Stimulated activated CD4-positive, alpha-beta T cell treated with anti-CD3 and anti-CD28 coated beads, Interleukin-12 subunit alpha, Interleukin-12 subunit beta, amount 100 ng/mL, for 4 hours (primary cell): ENCODE measurements at places on chromosomes 13 and 19.

GRCh38 chr19:14337510-14337909 is 43.7 kb upstream of the ADGRE5 start:
- DNase-seq = no peak

DNA sequence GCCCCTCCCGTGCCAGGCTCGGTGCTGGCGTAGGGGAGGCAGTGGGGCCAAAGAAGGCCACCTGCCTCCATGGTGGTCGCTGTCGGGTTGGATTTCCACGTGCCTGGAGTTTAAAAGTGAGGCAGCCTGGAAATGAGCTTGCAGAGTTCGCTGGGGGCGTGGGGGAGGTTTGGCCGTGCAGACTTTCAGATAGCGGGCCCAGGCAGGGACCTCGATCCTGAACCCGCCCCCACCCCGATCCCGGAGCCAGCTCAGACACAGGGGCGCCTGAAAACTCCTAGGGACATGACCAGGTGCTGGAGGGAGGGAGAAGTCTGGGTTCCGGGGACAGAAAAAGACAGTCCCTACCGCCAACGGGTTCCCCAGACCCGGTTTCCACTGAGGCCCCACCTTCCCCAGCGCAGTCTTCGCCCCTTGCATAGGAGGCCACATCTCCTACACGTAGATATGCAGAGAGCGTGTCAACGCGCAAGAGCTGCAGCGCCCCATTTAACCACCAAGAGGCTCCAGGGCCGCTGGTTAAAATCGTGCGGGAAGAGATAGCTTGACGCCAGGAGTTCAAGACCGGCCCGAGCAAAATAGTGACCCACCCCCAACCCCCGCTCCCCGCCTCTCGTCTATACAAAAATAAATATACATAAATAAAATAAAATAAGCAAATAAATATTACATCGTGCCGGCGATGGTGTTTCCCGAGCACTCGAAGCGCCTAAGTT is 8.5 kb downstream of the CCDC8 start:
- DNase-seq = no peak

- DNase-seq = no peak
These were observed 20.2 kb downstream of the EPSTI1 start for GRCh38 chr13:42971691-42972347.

DNA sequence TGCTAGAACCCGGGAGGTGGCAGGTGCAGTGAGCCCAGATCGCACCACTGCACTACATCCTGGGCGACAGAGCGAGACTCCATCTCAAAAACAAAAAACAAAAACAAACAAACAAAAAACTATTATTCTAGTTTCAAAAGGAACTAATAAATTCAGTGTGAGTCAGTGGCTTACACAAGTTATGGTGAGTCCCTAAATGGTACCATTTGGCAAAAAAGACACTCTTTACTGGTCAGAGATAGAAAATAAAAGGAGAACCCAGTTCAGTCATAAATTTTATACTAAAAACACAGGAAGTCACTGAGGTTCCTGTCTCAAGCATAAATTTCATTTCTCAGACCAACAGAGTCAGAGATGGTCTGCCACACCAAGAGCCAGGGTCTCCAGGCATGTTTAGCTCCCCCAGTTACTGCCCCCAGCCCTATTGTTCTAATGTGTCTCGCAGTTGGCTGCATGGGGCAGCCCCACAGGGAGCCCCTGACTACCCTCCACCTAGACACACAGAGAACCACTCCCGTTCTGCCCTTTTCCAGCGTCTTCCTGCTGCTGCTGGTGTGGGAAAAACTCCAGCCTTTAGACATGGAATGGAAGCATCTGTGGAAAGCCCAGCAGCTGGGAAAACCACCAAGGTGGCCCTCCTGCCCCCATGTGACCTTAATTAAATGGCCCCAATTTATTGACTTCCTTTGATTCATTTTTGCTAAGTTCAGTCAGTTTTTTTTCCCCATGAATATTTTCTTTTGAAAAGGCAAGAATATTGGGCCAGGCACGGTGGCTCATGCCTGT is 12.2 kb downstream of the THSD1 start:
- no peak for DNase-seq

- no peak for DNase-seq
These were observed 36.3 kb upstream of the MLNR start for GRCh38 chr13:49183672-49184325.

DNA sequence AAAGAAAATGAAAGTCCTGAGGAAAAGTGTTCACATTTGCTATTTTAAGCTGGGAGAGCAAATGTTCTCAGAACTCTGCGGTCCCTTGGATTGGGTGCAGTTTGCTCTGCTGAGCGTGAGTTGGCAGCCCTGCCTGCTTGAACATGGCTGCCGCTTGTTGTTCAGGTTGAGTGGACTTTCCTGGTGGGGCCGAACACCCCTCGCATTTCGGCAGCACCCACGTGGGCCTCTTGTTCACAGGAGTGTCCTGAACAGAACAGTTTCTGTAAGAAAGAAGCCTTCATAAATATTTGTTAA is 10.8 kb upstream of the RNF113B start:
- no peak for DNase-seq

DNA sequence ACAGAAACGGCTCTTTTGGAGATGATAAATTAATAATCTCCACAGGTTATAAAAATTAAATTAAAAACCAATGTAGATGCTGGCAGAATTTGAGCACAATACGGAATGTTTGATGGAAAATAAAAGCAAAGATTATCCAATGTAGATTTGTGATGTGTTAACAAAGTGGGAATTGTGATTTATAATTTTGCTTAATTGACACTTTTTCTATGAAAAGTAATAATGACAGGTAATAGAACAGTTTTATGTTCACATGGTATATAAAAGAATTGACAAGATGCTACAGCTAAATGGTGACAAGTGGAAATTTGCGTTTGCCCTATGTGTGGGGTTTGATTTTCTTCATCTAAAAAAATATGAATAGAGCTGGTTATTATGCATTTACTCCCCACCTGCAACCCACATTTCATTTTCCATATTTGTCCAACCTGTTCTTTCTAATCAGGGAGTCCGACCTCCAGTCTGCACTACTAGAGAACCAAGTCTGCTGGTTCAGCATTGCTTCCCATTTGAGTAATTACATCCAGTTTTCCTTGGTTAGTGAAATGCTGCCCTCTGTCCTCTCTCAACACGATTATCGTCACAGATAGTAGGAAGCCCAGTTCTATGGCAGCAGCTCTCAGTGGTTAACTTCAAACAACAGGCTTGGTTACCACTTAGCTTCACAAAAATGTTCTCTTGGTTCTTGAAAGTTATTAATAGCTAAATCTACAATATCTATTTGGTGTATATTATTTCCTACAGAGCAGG is 61.4 kb upstream of the SLITRK1 start:
- no peak for DNase-seq

- no peak for DNase-seq
These were observed 5.0 kb upstream of the C13orf46 start for GRCh38 chr13:113978741-113979481.

DNA sequence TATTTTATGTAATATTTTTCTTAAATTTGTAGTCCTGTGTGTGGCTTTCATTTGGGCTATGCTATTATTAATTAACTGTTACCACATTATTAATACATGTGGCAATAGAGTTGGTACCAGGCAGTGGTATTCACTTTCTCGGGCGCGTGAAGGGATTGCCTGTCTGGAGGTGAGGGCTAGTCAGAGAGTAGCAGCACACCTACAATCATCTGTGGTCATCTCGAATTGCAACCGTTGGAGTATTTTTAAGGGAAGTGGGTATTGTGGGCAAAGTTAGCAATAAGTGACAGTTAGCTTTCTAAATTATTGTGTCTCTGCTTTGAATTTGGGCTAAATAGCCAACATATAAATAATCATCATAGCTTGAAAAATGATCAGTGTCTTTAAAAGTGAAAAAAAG is 20.0 kb upstream of the GPR18 start:
- no peak for DNase-seq

DNA sequence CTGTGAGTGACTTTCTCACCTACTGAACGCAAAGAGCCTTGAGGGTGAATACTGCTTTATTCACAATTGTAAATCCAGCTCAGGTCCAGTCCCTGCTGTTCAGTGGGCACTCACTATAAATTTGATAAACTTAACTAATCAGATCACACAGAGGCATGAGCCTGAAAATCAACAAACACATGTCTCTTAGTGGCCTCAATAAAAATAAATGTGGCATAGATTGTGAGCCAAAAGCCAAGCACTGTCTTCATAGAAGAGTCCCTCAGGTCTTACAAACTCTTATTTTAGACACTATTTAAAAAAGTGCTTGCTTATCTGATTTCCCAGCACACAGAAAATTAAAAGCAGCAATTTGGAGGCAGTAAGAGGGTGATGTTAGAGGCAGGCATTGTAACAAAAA is 957.7 kb downstream of the SLITRK5 start:
- DNase-seq = no peak

- no peak for DNase-seq
These were observed 913 bp downstream of the MZF1 start for GRCh38 chr19:58572026-58572817.

DNA sequence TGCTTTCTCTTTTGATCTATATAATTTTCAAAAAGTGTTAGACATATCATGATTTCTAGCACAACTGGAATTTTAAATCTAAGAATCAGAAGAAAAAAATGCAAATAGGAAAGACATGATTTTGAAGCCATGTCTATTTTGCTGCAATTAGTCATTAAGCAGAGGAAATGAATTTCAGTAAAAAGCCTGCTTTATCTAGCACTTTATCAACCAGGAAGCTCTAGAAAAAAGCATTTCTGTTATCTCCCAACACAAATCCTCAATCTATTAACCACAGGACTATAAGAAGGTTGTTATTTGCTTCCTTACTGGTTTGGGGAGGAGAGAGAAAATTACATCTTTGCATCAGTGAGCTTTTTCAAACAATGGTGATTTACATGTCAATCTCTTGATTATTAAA is 716.7 kb downstream of the DIAPH3 start:
- no peak for DNase-seq

- DNase-seq = no peak
These were observed 286.5 kb downstream of the MTUS2 start for GRCh38 chr13:29106651-29107050.

DNA sequence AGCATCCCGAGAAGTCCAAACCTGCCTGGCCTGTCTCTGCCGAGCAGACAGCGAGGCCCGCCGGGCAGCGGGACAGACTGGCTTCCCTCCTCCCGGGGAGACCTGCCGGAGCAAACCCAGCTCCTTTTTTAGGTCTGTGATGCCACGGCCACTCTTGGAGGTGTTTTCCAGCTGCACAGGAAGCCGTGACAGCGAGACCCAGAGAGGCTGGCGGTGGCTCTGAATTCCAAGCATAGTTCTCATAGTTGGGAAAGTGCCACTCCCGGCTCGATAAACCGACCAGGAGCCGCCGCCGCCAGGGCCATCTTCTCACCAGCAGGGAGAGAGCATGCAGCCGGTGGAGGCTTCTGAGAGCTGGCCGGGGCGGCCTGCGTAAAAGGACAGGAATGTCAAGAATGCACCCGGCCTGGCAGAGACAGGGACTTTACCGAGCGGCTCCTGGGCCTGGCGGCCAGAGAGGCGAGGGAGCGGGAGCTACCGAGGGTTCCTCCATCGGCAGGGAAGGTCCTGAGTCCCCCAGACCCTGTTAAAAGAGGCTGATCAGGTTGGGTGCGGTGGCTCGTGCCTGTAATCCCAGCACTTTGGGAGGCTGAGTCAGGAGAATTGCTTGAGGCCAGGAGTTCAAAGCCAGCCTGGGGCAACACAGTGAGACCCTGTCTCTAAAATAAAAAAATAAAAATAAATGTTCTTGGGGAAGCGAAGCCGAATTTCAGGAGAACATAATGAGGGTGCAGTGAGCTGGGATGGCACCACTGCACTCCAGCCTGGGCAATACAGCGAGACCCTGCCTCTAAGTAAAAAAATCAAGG is 64.9 kb downstream of the GADD45B start:
- no peak for DNase-seq

- DNase-seq = no peak
These were observed 8.5 kb upstream of the ZNF83 start for GRCh38 chr19:52646571-52647217.

DNA sequence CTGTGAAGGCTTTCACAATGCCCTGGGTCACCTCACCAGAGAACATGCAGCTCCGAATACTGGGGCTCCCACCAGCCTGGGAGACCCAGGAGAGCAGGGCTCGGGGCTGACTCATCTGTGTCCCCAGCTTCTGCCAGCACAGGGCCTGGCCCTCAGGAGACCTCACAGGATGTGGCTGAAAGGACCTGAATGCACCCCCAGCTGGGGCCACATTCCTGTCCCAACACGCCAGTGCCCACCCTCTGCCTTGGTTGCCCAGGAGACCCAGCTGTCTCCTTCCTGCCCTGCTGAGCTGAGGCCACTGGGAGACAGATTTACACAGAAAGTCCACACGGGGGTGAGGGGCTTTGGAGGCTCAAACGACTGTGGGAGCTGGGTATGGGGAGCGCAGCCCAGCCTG is 11.9 kb downstream of the BCAT2 start:
- DNase-seq = no peak

- DNase-seq = no peak
These were observed 7.1 kb downstream of the RAB11B start for GRCh38 chr19:8397271-8397670.

DNA sequence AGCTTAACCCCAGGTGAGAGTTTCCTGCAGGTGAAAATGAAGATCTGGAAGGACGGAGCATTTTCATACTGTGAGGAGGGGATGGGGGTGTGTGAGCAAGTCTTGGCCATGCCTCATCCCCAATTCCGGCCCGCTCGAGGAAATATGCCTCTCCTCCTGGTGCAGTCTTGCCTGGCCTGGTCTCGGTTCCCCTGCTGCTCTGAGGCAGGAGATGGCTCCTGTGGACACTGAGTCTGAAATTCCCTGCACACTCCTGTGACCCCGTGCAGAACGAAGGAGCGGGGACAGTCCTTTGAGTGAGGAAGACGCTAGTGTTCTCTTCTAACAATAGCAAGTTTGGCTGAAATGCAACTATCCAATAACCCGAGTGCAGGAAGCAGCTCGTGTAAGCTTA is 329 bp upstream of the ZNF439 start:
- DNase-seq = no peak

DNA sequence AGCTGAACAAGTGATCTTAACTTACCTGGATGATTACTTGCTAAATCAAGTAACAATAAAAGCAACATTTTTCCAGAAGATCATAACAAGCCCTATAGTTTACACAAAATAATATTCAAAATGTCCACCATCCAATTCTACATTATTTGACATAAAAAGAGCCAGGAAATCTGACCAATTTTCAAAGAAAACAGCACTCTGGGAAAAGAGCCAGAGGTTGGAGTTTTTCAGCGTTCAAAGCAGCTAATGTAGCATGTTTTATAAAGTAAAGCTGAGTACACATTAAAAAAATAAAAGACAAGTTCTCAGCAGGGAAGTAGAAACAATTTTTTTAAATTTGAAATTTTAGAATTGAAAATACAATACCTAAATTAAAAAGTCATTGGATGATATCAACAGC is 62.6 kb downstream of the UFM1 start:
- no peak for DNase-seq
